ENCODE measurements at places on chromosomes 7 and 10.

DNA sequence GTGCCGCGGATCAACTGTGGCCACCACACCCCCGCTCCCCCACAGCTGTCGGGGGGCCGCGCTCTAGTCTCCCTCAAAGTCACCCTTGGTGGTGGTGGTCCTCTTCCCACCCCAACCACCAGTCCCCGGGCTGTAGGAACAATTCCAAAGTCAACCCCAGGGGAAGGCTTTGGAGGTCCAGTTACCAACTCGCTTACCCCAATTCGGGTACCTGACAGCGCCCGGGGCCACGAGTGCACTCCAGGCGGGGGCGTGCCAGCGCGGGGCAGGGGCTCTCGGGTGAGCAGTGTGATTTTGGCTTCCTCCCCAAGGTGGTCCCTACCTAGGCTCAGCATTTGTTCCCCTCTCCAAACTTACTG, 584 bp upstream of the ZMIZ1 start:
- no peak for DNase-seq

GRCh38 chr7:70212281-70212680, 614.0 kb downstream of the AUTS2 start:
- DNase-seq, result no peak

- DNase-seq, result no peak
Observed at GRCh38 chr7:139049936-139050335, 14.1 kb upstream of the ZC3HAV1L start.

DNA sequence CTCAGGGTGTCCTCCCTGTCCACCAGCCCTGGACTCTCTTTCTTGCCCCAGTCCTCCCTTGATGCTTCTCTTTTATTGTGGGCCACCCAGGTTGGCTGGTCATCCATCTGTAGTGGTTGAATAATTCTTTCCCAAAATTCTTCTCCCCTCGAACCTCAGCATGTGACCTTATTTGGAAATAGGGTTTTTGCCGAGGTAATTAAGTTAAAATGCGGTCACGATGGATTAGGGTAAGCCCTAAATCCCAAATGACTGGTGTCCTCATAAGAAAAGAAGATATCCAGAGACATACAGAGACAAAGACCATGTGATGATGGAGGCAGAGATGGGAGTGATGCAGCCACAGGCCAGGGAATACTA, 74.3 kb downstream of the GFRA1 start:
- no peak for DNase-seq

DNA sequence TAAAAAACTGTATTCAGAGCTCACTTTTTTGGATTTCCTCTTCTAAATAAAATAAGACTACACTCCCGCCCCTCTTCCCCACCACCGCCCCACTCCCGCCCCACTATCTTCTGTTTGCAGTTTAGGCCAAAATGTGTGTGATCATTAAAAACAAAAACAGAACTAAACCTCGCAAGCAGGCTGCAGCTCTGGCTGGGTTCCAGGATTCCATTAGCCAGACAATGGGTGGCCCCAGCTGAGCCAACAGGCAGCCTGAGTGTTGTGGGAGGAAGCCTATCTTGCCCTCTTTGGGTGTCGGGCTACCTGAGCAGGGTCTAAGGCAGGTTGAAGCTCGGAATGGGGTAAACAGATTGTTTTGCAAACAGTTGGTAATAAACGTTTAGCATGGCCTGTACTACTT, 41.7 kb downstream of the ARL4A start:
- DNase-seq, result no peak

DNA sequence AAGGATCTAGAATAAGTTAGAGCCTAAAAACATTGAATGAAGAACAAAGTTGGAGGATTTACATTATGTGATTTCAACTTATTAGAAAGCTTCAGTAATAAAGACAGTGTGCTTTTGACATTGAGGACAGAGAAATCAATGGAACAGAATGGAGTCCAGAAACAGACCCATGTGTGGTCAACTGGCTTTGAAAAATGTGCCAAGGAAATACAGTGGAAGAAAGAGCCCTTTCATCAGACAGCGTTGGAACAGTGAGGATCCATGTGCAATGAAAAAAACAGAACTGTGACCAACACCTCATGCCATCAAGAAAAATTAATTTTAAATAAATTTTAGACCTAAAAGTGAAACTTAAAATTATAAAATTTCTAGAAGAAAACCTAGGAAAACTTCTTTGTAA, 50.6 kb upstream of the LRRC18 start:
- no peak for DNase-seq

DNA sequence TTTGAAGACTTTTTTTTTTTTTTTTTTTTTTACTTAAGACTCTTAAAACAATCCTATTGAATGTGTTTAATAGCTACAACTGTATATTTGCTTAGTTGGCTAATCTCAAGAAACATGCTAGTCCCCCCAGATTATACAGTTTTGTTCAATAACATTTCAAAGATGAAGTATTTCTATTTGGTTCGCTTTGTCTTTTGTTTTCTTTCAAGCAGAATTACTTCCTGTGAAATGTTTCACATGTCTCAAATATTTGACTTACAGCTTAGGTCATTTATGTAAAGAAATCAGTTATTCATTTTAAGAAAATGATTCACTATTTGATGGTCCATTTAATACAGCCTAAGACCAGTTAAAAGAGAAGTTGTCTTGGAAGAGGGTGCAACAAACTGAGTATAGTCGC, 12.8 kb upstream of the LAMB1 start:
- DNase-seq, result no peak

- no peak for DNase-seq
Observed at GRCh38 chr7:44858161-44858560, 10.3 kb upstream of the H2AZ2 start.

DNA sequence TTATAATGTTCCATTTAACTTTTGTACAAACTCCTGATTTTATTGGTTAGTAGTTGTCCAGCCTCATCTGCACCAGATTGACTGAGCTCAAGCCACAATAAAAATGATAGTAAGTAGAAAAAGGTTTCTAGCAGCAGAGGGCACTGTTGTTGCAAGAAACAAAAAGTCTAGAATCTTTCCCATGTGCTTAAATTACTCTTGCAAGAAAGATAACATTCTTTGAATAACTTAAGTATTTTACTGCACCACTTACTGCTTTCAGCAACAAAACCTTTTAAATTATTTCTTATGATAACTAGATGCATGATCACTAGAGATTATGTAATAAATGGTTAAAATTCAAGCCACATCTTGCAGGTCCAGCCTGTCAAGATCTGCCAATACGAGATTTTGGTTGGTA, 27.0 kb downstream of the LMOD2 start:
- no peak for DNase-seq

- DNase-seq, result no peak
Observed at GRCh38 chr10:82762641-82763040, 887.6 kb downstream of the NRG3 start.

DNA sequence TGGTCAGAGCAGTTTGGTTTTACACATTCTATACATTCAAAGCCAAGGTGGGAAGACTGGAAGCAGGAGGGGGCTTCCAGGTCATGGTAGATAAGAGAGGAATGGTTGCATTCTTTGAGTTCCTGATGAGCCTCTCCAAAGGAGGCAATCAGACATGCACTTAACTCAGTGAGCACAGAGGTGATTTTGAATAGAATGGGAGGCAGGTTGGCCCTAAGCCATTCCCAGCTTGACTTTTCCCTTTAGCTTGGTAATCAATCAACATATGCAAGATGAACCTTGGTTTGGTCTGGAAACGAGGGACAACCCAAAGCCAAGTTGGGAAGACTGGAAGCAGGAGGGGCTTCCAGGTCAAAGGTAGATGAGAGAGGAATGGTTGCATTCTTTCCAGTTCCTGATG, 31.4 kb downstream of the TCERG1L start:
- no peak for DNase-seq

DNA sequence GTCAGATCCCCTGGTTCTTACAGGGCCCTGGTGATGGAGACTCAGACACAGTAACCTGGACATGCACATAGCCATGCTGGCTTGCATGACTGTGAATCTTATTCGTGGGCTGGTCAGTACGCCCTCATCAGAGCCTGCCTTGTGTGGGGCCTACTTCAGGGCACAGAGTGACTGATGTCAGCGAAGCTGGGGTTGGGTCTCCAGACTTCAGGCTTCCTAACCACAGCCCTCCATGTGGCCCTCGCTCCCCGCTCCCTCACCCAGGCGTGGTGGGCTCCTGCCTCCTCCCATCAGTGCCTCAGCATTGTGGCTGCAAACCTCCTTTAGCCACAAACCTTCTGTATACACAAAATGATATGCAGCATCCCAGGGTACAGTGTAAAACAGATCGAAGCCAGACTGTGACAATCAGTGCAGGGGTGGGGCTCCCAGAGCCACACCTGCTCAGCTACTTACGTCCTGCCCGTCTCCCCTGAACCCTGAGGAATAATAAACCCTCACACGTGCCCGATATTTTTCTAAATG, 7.1 kb upstream of the C10orf105 start:
- DNase-seq, result no peak

DNA sequence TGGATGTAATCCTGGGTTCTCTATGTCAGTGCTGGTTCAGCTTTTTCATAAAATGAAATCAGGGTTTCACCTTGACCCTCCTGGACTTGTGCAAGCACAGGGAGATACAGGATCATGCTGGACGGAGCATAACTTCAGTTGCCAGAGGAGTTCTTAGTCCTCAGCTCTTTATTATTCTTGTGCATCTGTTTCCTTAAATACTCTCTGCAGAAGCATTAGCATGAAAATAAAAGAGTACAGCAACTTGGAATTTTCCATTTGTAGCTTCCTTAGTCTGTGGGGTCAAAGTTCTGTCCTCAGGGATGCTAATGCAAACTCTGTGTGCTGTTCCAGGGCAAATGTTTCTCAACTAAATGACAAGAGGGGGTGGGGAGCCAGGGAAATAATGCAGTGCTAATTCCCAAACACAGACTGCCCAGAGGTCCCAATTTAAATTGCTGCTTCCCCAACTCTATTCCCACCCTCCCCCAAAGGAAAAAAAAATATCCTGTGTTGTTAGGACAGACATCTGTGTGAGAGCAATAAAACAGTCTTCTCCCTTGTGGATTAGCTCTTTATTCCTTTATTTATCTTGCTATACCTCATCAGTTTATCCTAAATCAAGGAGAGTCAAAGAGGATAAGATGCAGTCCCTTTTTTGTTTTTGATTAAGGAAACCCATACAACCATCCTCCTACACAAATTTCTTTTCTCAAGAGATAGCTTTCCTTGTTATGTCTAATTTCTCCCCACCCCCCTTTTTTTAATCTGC, 905.0 kb downstream of the LRMDA start:
- no peak for DNase-seq

DNA sequence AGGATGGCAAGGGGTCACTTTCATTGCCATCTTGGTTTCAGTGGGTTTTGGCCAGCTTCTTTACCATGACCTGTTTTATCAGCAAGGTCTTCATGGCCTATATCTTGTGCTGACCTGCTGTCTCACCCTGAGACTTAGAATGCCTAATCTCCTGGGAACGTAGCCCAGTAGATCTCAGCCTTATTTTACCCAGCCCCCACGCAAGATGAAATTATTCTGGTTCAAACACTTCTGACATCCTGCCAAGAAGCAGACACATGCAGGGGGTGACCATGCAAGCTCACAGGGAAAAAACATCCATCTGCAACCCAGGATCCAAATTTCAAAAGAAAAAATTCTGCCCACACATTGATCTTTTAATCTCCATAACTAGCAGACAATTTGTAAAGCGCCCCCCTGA, 88.4 kb upstream of the EEPD1 start:
- DNase-seq, result no peak

GRCh38 chr10:132648072-132648850, 110.7 kb downstream of the INPP5A start:
- DNase-seq, result no peak

DNA sequence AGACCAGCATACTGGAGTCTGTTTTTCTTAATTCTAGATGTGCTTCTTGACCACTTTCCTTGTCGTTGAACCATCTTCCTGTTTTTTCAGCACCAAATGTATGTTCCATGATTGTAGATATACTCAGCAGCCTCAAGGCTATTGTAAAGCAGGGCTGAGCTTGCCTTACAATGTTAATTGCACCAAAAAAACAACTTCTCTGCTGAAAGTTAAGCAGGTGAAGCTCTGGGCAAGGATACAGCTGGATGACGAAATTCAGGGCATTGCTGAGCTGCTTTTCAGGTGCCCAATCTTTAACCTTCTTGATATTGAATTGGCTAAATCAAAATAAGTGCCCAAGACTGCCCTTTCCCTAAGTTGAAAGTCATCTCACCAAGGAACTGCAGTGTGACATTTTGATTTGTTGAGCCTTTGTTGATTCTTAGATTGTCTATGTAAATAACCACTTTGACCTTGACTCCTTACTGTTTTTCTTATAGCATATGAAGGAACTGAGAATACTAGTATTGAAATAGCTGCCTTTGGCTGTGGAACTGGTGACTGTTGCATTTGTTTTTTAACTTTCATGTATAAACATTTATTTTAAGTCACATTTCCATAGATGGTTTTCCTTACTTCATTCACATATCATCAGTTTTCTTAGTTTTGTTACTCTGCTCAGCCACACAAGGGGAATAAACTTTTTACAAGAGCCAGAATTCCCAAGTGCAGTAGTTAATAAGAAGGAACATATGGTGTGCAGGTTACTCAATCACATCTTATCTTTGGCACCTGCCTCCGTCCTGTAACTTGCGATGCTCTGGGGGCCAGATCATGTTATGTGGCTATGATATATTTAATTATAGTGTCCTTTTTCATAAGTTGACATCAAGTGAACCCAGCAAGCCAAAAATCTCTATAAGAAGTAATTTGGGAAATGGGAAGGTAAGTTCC, 3.1 kb downstream of the AHCYL2 start:
- DNase-seq, result no peak

DNA sequence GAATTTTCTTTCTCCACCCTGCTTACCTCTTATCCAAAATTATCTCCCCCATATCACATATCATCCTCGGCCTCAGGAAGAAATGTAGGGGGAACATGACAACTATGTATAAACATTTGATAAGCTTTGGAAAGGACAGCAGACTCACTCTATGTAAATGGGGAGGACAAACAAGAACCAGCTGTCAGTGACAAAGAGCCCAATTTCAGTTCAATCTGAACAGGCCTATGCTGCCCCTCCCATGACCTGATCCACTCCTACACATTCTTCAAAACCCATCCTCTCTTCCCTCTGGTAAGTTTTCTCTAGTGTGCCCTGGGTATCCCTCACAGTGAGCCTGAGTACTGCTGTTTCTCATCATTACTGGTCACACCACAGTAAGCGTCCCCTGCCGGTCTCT, 20.8 kb downstream of the FZD9 start:
- DNase-seq, result no peak

GRCh38 chr7:120966961-120967360, 16.4 kb downstream of the ING3 start:
- no peak for DNase-seq

GRCh38 chr10:79282388-79282787, 64.9 kb upstream of the PPIF start:
- DNase-seq, result no peak

- no peak for DNase-seq
Observed at GRCh38 chr7:69939317-69939716, 341.0 kb downstream of the AUTS2 start.

All from esophagus muscularis mucosa (tissue), 4 donors.